HT-29 (cell line): ENCODE measurements at places on chromosomes 7 and 10. TPM values are rescaled to one million over a fixed set of nuclear protein-coding genes. Genes with fewer than 3 reads are reported as not detected.
A peak's percentile ranks its signal among the peaks of the same experiment; 100 is the strongest.

DNA sequence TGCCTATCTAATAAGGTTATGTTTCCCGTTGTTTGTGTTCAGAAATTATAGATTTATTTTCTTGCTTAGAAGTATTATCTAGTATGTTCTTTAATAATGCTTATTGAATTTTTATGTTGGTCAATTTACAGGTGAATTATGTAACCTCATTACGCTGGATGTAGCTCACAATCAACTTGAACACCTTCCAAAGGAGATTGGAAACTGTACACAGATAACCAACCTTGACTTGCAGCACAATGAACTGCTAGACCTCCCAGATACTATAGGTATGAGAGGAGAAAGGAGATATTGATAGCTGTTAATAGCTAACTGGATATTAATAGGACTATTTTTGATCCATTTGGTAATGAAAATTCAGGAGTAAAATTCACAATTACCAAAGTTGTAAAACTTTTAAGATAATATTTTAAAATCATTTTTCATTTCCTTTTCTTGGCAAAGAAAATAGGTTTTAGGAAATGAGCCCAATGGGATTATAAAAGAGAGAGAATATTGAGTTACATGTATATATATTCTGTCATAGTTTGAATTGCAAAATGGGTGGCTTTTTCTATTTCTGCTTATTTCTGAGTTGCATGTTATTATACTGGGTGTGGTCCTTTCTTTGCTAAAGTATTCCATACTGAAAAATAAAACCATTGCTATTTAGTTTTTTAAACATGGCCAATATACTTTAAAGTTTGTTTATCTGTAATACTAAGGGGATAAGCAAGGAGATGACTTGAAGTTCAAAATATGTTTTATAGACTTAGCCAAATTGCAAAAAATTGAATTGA lies 66.3 kb downstream of the SHOC2 start:
- DNase-seq, result no peak

DNA sequence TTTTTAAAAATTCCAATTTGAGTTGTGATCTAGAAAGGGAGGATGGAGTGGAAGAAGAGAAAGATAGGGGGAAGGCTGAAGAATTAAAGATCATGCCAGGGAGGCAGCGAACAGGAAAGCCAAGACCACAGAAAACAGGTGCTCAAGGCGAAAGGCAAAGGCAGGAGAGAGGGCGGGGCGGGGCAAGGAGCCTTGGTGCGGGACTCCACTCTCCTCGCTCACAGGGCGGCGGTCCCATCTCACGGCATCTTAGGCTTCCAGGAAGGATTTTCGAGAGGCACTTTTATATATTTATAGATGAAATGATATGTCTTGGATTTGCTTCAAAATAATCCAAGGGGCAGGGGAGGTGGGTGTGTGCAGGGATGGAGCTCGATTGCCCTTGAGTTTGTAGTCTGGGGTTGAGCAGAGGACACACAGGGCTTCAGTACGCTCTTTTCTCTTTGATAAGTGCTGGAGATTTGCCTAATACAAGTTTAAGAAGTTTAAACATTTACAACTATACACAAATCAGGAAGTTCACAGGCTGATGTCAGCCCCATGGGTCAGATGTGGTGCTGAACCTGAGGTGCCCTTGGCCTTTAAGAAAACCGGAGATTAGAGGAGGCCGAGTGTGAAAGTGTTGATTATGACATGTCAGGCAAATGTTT lies 161.1 kb downstream of the PRKAG2 start:
- peak; percentile 27 for DNase-seq

DNA sequence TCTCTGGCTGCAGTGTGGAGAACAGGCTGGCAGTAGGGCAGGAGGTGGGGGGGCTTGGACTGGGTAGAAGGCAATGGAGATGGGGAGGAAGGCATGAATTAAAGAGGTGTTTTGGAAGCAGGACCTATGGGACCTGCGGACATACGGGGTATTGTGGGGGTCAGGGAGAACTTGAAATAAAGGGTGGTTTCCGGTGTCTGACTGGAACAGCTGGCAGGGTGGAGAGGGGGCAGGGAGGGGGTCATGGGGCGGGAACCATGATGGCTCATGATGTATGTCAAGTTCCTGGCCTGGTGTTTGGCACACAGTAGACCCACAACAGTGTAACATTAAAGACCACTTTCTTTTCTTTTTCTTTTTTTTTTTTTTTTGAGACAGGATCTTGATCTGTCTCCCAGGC lies 5.5 kb downstream of the LHPP start:
- DNase-seq, result no peak

- no peak for DNase-seq
These were observed 301.5 kb downstream of the FZD1 start for GRCh38 chr7:91565499-91566401.

DNA sequence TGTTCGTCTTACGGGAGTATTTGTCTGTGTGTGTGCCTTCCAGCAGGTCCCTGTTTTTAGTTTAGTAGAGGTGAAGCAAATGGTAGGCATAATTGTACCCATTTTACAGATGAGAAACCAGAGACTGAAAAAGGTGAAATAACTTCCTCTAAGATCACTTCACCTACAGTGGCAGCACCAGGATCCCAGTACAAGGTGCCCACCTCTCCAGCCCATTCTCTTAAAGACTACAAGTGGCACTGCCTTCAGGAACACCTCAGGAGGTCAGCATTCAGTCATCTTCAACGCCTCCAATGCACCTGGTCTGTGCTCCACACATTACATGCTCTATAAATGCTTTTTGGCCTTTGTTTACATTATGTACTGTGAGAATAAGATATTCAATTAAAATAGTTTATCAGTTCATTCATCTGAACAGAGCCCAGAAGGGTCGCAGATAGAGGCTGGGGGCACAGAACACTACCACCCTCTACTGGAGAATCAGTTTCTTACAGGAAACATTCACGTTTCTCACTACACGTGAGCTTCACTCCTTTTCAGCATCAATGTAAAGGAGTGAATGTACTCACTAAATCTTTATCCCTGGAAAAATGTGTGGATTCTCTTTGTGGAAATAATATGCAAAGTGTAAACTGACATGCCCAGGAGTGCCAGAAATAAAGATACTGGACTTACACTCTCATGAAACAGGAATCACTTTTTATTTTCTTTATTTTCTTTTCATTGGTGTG lies 45.5 kb upstream of the ABLIM1 start:
- DNase-seq, result peak; percentile 54

DNA sequence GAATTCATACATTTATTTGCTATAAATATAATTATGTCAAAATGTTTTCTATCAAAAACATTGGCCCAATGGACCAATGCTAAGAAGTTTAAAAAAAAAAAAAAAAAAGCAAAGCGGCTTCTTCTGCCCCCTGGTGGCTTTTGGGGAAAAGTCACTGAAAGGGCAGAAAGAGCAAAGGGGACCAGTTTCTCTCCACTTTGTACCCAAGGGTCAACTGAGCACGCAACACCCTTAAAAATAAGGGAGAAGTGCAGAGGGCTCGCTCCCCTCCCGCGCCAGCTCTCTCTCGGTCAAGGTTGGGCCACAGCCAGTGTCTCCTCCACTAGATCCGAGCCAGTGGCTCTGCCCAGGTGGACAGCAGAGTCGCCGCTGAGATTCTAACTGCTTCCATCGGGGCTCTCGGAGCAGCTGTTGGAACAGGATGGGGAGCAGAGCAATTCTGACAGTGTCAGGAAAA lies 136.4 kb upstream of the FGFR2 start:
- peak; percentile 37 for DNase-seq

GRCh38 chr10:124616040-124616835 lies 127.9 kb downstream of the FAM53B start:
- DNase-seq, result no peak

DNA sequence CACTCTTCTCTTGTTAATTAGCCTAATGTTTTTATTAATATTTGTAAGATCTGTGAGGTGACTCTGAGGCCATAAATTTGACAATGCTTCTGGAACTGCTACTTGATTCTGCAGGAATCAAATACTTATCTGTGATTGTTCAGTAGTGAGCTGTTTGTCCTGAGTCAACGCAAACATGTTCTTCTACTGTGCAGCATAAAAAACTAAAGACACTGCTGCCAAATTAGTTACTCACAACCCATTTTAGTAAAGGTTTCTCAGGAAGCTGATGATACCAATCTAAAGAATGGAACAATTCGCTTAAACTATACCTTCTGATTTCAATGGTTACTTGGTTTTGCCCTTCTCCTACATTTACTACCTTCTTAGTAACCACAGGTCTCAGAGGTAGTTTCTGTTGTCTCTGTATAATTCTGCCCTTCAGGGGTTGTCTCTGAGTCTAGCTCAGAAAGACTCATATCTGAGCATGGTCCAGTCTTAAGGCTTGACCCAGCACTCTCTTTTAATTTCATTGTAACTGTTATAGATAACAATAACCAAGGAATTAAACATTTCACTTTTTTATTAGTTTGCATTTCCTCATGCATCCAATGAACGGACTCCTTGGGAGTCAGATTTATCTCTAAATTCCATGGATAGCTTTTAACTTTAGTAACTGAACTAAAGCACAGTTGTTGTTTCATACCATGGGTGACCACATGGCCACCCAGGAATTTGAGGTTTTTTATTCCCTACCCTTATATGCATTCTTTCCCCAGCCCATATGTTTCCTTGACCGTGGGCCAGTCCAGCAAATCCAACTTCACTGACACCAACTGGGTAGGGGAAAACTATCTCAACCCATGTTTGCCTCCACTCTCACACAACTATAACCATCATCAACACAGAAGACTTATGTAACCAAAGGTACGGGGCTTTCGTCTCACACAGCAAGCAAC lies 309.5 kb upstream of the TEX47 start:
- no peak for DNase-seq

DNA sequence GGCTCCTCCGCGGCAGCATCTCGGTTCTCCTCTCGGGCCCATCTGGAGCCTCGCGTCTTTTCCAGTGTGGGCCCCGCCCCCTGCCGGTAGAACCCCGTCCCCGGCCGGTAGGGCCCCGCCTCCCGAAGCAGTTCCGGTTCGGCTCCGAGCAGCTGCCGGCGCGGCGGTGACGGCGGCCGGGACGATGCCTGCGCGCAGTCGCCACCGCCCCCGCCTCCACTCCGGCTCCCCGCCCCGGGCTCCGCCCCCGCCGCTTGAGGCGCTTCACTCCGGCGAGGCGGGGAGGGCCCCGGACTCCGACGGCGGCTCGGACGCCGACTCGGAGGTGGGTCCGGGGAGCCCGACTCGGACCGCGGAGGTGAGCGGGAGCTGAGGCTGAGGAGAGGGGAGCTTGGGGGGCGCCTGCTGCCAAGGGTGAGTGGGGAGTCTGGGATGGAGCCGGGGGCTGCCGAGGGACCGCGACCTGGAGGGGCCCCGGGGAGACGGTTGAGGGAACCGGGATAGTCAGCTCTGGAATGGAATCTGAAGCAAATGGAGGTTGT lies at the start of gene SAMD8:
TSS of gene SAMD8 (plus strand) at position 292 of the 542 bp plus-strand sequence. CDS start 38,873 bp downstream, outside the sequence.
- DNase-seq, result peak; percentile 90

DNA sequence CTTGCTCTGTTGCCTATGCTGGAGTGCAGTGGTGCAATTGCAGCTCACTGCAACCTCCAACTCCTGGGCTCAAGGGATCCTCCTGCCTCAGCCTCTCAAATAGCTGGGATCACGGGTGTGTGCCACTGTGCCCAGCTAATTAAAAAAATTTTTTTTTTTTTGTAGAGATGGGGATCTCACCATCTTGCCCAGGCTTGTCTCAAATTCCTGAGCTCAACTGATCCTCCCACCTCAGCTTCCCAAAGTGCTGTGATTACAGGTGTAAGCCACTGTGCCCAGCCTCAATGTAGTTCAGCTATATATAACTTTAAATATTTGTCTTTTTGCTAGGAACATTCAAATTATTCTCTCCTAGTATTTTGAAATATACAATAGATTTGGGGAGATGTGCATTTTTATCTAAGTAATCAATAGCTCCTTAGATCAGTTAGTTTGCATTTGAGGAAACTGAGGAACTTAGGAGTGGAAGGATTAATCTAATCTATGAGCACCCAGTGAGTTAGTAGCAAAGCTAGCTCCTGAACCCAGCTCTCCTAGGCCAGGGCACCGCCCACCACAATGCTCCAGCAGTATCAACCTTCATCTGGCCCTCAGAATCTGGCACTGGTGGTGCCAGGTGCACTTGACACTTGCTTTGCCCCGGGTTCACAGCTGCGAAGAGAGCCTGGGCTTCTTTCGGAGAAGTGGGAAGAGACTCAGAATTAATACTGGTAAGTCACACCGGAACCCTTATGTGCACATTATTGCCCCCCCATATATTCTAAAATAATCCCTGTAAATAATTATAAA lies 5.9 kb upstream of the LRMDA start:
- DNase-seq, result no peak

DNA sequence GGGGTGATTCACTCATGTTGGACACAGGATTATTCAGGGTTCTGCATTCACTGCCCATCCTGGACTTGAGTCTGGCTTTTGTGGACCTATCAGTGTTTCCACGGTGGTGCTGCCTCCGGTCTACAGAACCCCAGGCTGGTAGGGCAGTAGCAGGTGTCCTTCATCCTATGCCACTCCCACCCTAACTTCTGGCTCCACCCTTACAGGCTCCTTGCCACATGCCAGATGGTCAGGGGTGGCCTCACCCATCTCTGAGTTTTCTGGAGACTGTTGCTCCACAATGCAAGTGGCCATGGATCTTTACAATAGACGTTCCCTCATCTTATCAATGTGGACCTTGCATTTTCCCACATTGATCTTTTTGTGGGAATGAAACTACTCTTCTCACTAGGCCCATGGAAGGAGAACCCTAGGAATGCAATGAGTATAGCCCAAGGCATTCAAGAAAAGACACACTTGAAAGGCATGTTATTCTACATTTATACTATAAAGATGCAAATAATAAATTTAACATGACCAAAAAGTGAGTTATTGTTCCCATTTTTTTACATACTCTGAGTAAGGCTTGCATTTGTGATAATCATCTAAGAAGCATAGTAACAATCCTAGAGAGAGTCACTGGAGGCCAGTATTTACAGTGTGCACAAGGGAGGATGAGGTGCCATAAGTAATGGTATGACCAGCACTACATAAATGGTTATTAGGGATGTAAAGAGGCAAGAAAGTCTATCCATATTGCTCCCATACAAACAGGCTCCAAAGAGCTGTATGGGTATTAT lies 57.4 kb upstream of the ADO start:
- DNase-seq, result no peak

PNLIPRP3 gene
- not detected in 2 replicates for total RNA-seq

NSUN6 gene
- total RNA-seq, result 4.5 and 5.6 TPM in 2 replicates

PDE6C gene
- total RNA-seq, result not detected in 2 replicates

TWIST1 gene
- total RNA-seq, result not detected in 2 replicates

INSIG1 gene
- total RNA-seq, result 298 and 318 TPM in 2 replicates
